ENCODE measurements at places on chromosomes 4 and X.

GRCh38 chr4:3322059-3322550 lies 29.3 kb downstream of the RGS12 start:
- DNase-seq, result no peak

DNA sequence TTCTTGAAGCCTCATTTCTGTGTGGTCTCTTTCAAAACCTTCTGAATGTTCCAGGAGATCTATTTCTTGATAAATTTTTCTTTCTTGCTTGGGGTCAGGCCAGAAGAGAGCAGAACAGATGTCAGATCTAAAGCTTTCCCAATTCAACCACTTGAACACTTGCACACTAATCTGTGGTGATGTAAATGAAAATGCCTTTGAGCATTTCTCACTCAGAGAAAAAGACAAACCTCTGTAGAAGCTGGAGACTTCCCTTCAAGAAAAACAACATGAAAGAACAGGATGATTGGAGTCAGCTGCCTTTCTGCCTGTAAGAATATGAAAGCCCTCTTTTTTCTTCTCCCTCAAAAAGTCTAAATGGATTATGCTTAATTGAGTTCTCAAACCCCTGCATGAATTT lies 11.2 kb downstream of the IGFBP7 start:
- no peak for DNase-seq

DNA sequence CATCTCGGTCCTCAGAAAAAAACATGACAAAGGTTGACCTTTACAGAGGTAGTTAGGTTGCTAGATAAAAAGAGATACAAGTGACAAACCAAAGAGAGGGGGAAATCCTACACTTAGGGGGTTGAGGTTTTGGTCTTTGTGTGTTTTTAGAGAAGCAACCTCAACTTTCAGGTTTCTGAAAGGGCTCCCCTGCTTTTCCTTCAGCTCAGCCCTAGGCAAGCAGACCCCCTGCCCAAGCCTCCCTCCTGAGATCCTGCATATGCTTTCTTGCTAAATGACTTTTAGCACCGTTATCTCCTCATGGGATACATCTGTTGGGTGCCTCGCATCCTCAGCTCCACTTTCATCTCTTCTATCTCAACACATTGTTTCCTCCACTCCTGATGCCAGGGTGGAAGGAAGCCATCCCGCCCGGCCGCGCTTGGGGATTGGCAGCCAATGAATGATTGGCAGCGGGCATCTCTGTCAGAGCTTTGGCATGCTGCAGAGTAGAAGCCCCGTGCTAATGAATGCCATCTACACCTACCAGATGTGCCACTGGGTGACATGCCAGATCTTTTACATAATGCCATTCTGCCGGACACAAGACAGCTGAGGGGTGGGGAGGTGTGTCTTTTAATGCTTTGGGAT lies 15.0 kb upstream of the PRDM8 start:
- DNase-seq, result no peak

GRCh38 chr4:140266958-140267568 lies 106.4 kb upstream of the SCOC start:
- no peak for DNase-seq

- no peak for DNase-seq
These were observed 94.4 kb downstream of the ARHGAP10 start for GRCh38 chr4:147826288-147826646.

GRCh38 chrX:108456971-108457477 lies 17.4 kb downstream of the COL4A5 start:
- DNase-seq, result no peak

- no peak for DNase-seq
These were observed 4.4 kb downstream of the TLR7 start for GRCh38 chrX:12871257-12871656.

- peak; percentile 20 for DNase-seq
These were observed 35.3 kb downstream of the NALF2 start for GRCh38 chrX:69539437-69539836.

DNA sequence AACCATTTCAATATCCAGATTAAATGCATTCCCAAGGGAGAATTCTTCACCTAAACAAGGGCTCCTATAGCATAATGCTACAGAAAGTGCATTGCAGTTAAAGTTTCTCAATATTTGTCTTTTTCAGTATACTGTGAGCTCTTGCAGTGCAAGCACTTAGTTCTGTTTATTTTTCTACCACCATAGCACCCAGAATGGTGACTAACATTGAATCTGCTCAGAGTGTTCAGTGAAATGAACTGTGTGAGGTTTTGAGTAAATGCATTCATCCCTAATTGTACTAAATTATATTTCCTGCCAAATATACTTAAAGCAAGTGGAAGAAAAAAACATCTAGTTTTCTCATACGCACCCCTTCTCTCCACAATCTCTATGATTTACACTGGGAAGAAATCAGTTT lies 383.9 kb downstream of the PCDH7 start:
- DNase-seq, result no peak

DNA sequence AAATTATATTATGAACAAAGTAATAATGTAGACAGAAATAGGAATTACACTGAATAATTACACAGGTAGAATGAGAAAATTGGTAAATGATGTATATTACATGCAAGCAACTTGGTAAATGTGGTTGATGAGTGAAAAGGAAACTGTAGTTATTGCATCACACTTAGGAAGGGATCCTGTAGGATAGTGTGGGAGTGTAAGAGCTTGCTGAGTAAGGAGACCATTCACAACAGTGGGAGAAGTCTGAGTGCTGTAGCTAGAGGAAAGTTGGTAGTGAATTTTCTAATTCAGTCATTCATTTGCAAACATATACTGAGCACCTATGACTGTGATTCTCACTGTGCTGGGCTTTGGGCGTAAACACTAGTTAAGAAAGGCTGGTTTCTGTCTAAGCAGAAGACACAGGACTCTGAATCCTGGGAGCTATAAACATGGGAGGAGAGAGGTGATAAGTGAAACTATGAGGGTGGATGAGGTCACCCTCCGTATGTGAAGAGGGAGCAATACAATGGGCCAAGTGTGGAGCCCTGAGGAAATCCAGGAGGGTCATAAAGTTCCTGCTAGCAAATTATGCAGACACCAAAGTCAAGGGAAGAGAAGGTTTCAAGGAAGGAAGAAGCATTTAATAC lies 14.2 kb upstream of the CPE start:
- DNase-seq, result peak; percentile 15

GRCh38 chr4:169070895-169071218 lies 60.8 kb upstream of the CBR4 start:
- DNase-seq, result peak; percentile 72

- DNase-seq, result no peak
These were observed 71.3 kb downstream of the NBDY start for GRCh38 chrX:56800307-56800706.

- no peak for DNase-seq
These were observed 193.2 kb downstream of the RAPGEF2 start for GRCh38 chr4:159296061-159296460.

- DNase-seq, result no peak
These were observed 137.0 kb upstream of the MED14 start for GRCh38 chrX:40872351-40872750.

DNA sequence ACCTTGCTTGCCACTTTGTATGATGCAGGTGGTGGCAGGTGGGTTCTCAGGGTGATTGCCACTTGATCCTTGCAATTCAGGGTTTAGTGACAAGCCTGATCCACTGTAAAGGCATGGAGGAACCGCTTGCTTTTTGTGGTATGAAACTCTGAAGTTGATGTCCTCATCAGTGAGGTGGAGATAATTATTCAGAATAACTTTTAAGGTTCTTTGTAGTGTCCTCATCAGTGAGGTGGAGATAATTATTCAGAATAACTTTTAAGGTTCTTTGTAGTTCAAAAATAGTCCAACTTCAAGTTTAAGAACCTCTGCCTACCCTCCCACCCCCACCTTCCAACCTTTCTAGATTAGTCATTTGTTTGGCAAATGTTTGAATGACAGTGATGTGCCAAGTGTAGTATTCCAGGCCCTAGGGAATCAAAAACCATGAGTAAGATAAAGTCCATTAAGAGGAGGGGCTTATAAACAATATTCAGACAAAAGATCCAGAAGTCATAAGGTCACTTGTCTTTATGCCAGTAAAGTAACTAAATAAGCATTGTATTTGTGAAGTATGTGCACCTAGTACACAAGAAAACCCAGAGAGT lies 51.2 kb downstream of the DCUN1D4 start:
- DNase-seq, result no peak

DNA sequence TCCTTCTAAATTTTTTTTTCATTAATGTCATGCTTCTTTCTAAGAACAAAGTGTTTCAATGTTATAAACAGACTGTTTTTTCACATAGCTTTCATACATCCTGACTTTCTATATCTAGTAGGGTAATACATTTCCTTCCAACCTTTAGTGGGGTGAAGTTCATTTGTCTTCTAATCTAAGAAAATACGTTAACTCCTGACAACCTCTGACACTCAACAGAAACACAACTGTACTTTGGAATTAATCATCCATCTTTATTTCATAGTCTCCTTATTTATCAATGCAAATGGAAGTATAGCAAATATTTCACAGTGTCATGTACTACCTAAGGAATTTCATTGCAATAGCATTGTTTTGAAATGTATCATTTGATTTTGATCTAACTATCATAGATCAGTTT lies 2.7 kb upstream of the MTTP start:
- no peak for DNase-seq

DNA sequence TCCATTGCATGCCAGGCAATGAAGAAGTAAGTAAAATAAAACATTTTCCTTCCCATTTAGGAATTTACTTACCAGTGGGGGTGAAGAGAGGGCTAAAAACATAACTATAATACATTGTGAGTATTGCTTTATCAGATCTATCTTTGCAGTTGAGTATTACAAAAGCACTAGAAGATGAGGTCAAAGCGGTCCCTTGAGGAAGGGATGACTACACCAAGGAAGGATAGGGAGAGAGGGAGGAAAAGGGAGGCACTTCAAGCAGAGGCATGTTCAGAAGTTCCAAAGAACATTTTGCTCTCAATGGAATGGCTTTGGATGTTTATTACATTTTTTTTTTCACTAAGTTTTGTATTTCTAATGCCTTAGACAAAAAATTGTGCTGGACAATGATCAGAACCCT lies 127.8 kb downstream of the TET2 start:
- DNase-seq, result no peak

- no peak for DNase-seq
These were observed 65.1 kb upstream of the DDX53 start for GRCh38 chrX:22934640-22935039.

DNA sequence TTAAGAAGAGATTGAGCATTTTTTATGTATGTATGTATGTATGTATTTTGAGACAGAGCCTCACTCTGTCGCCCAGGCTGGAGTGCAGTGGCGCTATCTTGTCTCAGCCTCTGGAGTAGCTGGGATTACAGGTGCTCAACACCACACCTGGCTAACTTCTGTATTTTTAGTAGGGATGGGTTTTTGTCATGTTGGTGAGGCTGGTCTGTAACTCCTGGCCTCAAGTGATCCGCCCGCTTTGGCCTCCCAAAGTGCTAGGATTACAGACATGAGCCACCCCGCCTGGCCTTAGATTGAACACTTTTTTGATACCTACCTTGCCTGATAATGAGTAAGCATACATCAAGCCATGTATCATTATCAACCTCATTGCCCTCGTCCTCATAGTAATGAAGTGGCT lies 2.7 kb downstream of the N4BP2 start:
- no peak for DNase-seq

DNA sequence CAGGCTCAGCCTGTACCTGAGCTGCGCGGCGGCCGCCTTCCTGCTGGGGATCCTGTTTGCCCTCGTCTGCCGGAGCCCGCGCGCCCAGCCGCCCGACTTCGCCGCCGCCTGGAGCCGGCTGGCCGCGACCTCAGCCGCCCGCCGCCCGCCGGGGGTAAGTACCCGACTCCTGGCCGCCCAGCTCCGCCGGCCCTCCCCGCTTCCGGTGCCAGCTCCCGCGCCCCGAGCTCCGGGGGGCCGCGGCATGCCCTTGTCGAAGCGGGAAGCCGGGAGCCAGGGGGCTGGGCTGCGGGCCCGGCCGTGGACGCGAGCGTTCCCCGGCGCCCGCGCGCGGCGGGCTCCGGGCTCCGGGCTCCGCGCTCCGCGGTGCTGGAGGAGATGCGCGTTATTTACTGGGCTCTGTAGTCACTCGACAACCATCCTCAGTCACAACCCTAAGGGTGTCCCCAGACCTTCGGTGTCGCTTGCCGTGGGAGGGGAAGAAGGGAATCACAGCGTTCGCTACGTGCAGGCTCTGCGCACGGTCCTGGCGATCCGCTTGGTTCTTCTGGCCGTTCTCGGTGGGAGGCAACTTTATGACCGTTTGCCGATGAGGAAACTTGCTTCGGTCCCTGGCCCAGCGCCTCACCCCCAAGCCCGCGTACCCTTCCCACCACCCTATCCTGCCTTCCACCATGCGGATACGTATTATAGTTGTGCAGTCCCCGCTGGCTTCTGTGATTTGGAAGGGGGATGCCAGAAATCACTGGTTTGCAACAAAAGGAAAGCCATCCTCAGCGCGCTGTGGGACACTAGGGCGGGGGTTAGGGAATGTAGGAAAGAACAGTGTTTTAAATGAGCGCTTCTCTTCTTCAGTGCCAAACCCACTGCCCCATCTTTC lies 944 bp downstream of the SNX25 start:
- DNase-seq, result peak; percentile 28

- no peak for DNase-seq
These were observed 242.7 kb upstream of the NWD2 start for GRCh38 chr4:37001688-37002436.

DNA sequence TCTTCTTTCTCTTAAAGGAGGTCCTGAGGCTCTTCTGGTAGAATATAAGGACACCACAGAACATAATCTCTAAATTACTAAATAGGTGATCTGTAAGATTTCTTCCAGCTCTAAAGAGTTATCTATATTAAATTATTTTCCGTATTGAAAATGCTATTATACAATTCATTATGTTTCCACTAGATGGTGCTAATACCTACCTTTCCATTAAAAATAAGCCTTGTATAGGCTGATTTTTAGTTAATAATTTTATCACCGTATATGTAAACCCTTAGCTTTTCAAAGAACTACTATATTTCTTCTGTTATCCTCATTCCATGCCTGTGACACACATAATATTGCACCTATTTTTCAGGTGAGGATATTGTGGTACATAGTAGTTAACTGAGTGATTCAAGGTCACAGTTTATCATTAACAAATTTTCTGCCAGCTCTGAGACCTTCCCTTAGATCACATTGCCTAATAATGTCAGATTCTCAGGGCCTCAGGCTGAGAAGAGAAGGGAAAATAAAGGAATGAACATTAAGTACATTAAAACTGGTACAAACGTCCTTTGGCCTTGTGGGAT lies 138.8 kb downstream of the TEX11 start:
- peak; percentile 19 for DNase-seq

- DNase-seq, result no peak
These were observed 25.7 kb upstream of the TRPC3 start for GRCh38 chr4:121977251-121978171.

- DNase-seq, result no peak
These were observed 14.6 kb upstream of the CLTRN start for GRCh38 chrX:15679246-15679645.

GRCh38 chr4:140374130-140374477 lies 658 bp downstream of the SCOC start:
- no peak for DNase-seq

Data from NCI-H510A treated with DMSO at 0.1 percent for 48 hours (cell line).